ENCODE measurements at places on chromosomes 6 and 20. TPM values are rescaled to one million over a fixed set of nuclear protein-coding genes. Genes with fewer than 3 reads are reported as not detected.

SYNCRIP gene
- total RNA-seq, result 48.7 TPM

VSX1 gene
- total RNA-seq, result 0.38 TPM

BPIFB4 gene
- not detected for total RNA-seq

BTBD3 gene
- 27.3 TPM for total RNA-seq

DNA sequence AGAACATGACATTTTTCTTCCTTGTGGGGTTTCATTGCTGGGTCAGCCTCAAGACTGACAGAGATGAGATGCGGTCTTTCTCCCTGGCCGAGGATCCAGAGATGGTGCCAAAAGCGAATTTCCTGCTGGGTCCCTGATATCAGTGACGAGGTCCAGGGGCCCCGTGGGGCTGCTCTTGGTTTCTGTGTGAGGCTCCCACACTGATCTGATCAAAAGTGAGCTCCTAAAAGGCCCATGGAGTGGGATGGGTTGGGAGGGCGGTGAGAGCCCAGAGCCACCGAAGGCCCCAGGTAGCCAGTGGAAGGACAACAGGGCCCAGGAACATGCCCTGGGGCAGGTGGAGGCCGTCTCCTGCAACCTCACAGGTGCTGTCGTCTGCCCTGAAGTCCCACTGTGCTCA lies 208.4 kb upstream of the CDH4 start:
- DNase-seq, result no peak

LHFPL5 gene
- not detected for total RNA-seq

DNA sequence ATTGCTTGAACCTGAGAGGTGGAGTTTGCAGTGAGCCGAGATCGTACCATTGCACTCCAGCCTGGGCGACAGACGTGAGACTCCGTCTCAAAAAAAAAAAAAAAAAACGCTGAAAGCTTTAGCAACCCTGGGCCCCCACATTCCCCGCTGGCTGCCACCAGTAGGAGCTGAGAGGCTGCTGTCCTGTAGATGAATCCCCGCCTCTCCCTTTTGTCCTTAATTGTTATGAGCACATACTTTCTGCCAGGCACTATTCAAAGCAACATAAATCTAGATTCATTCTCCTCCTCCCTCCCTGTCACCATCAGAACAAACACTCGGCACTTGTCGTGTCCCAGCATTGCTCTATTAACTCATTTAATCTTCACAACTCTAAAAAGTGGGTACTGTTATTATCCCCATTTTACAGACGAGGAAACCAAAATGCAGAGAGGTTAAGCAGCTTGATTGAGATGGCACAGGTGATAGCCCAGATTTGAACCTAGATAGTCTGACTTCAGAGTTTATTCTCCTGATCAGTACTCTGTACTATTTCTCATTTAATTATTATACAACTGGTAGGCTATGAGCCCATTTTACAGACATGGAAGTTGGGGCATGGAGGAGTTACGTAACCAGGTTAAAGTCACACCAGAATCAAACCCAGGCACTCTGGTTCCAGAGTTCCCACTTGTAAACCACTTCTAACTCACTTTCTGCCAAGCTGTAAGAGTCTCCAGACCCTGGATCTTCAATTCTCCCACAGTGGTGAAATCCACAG lies 97.4 kb downstream of the EYA2 start:
- DNase-seq, result no peak

SLA2 gene
- total RNA-seq, result 0.56 TPM

DNA sequence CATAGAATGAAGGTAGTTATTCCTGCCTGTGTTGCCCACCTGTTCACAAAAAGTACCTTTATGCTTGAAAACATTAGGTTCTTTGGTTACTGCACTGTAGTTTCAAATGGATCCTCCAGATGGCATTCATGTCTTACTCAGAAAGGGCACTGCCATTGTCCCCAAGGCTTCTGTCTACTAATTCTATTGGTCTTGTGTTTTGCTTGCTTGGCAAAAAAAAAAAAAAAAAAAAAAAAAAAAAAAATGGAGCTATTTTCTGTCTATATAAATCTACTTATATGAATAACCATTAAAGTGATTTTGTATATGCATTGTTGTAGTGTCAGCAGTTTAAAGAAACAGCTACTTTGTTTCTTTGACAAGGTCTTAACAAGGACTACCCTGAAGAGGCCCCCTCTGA lies 12.7 kb upstream of the EFHC1 start:
- DNase-seq, result no peak

DNA sequence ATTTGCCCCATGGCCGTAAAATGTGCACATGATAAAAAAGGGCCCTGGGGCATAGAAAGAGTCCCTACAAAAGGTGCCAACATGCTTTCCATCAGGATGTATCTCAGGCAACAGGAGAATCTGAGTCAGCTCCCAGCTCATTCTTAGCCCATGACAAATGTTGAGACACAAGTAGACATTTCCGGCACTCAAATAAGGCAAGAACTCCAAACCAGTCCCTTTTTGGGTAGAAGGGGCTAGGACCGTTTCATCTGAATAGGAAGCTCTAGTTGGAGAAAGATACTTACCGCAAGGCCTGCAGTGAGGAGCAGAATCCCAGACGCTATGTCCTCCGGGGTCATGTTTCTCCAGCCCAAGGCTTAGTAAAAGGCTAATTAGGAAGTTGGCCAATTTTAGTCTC lies 261.0 kb upstream of the RIN2 start:
- no peak for DNase-seq

- DNase-seq, result no peak
These were observed 110.1 kb upstream of the HS3ST5 start for GRCh38 chr6:114452785-114453401.

DNA sequence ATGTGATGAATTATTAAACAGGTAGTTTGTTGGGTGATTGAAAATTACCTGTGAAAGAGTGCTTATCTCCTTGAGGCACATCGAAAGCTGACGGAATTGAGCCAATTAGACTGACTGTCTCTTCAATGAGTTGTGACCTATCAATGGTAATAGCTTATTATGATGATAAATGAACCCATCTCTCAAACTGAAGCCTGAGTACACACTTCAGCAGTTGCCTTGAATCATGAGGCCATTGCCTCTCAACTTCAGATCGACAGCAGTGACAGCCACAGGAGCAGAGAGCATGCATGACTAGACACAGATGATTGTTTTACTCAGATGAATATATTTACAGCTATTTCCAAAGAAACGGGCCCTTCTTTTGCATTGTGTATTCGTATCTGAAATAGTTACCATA lies 323.9 kb downstream of the LAMA2 start:
- no peak for DNase-seq

Measured in left cardiac atrium (tissue), 4 donors.